ENCODE measurements at places on chromosomes 7 and 10.

DNA sequence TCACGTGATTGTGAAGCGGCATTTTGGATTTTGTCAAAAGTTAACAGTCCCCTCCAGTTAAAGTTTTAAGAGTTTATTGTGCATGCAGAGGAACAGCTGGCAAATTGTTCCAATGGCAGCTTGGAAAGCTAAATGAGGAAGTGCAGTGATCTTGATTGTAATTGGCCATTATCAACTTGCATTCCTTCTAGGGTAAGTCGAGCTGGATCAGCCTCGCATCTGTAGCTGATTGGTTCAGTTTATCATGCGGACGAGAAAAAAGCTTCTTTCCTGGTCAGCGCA is 566 bp downstream of the ZNF789 start:
- DNase-seq: peak; percentile 69

- DNase-seq: no peak
Observed at GRCh38 chr7:20304366-20304765, 26.3 kb upstream of the ITGB8 start.

DNA sequence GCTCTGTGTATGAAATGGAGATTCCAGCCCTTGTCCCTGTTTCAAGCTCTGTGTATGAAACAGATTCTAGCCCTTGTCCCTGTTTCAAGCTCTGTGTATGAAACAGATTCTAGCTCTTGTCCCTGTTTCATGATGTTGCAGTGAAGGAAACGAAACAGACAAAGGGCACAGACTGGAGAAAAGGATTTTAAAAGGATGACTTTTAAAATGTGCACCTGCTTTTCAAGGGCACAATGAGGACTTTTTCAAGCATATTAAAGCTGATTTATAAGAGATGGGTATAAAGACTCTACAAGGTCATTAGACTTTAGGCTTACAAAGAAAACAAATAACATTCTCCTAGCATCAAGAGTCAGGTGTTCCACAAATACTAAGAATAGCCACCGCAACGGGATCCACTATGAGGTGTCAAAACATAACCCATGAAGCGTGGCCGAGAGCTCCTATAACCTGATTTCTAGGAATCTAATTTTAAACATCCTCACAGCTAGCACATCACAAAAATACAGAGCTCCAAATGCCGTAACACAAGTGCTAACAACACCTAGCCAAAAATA is 29.0 kb downstream of the DIP2C start:
- no peak for DNase-seq

GRCh38 chr7:117489911-117490310 is 10.1 kb downstream of the CFTR start:
- DNase-seq: no peak

DNA sequence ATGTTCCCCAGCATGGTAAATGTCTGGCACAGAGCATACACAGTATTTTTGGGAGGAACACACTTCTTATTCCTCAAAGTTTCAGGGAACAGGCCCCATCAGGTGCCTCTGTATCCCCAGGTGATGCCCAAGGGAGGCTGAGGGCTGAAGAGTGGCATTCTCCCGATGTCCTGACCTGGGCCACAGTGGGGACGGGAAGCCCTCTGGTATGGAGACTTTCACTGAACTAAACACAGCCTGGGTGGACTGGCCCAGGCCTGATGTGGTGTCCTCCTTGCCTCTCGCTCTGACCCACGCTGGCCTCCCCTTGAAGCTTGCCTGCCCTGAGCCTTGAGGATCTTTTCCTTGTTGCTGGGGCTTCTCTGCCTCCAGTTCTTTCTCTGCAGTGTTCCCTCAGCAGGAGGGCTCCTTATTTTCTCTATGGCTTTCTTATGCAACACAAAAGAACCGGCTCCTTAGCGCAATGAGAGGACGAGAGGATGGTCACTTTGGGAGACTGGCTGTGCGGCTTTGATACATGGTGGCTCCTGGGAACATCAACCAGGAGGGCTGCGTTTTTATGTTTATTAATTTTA is 157.5 kb upstream of the TNS3 start:
- DNase-seq: no peak

DNA sequence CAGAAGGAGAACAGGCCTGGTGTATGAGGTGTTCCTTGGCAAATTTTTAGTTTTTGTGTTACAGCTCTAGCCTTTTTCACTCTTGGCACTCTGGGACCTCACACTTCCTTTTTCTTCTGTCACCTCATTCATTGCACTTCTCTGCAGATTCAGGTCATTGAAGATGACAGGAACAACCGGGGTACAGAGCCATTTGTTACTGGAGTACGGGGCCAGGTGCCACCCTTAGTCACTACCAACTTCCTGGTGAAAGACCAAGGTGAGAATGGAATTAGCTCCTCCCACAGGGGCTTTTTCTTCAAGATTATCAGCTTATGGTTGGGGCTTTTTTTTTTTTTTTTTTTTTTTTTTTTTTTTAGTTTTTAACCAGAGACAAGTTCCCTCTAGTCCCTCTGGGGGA is 18.5 kb upstream of the CHCHD1 start:
- no peak for DNase-seq

- no peak for DNase-seq
Observed at GRCh38 chr7:133836666-133837065, 290.5 kb upstream of the LRGUK start.

DNA sequence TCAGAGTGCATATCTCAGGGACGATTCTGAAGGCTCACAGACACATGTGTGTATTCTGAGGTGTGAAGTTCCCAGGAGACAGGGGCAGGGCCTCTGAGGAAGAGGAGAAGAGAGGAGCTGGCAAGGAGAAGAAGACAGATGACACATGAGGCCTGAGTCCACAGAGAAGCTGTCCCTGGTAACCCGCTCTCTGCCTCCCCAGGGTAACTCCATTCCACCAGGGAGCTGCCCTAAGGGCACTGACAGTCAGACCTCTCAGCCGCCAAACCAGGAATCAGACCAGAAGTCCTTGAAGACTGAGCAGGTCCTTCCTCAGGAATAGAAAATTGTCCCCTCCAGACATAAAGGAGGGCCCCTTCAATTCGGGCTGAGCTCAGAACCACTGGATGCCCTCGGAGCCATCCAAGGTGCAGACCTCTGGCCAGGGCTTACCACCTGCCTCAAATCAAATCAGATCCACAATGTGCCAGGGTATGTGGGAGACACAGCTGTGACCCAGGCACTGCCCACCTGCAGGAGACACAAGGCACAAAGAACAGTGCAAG is 57.4 kb downstream of the TLL2 start:
- DNase-seq: no peak

DNA sequence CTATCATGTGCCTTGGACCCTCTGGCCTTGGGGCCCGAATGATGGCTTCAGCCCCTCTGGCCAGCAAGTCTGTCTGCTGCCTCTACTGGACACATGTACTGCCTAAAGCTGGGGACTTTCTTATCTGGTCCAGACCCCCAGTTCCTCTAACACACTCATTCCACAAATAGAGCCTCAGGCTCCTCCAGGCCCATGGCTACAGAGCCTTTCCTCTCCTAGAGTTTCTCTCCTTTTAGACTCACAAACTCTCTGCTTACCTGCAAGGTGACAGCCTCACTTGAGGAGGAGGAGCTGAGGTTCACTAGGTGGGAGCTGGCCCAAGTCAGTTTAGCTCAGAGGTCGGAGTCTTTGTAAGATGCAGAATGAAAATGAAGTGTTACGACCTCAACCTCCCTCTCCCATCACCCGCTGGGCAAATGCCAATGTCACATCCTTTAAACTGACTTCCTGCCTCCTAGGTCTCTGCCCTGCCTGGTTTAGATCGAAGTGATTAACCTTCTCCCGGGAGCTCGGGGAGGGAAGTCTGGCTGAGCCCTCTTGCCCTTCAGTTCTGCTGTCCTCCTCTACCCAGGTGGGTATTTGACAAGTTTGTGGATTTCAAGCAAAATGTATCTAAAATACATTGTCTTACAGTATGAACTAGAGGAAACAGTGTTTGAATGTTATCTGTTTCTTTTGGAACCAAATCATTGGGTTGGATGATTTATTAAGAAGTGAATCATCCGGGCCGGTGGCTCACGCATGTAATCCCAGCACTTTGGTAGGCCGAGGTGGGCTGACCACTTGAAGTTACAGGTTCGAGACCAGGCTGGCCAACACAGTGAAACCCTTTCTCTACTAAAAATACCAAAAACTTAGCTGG is 71.9 kb upstream of the TNS3 start:
- DNase-seq: no peak

DNA sequence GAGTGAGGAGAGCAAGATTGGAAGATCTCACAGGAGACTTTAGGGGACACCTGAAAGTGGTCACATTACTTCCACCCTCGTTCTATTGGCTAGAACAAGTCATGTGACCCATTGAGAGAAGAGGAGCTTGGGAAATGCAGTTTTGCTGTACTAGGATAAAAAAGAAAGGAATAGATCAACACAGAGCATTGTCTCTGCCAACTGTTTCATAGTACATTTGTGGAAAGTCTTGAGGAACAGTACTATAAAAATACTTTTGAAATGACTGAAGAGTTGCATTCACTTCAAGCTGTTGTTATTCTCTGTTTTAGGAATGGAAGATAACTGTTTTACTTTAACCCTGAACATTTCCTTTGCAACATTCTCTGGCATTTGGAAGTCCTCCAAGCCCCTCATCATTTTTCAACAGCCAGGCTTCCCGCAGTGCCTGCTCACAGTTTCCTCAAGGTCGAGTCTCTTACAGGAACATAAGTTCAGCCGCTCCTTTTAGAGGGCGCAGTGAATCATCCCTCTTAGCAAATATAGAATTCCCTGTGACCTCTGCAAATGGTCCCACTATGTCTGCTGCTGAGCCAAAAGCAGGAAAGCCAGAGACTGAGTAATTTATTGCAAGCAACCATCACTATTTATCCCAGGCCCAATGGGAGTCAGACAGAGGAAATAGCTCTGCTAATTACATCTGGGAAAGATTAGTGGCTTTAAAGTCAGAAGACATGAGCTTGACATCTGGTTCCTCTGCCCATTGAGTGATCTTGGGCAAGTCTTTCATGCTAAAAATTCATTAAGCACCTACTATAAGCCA is 40.7 kb downstream of the MRPL32 start:
- no peak for DNase-seq

DNA sequence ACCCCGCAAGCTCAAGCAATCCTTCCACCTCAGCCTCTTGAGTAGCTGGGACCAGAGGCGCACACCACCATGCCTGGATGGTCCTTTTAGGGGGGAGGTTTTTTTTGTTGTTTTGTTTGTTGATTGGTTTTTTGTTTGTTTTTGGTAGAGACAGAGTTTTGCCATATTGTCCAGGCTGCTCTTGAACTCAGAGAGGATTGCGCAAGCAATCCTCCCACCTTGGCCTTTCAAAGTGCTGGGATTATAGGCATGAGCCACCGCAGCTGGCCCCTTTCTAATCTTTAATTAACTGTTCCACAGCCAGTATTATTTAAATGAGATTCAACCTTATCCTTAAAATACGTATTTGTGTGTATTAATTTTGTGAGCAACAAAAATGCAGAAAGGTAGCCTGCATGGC is 65.8 kb downstream of the SLC13A1 start:
- no peak for DNase-seq

GRCh38 chr10:95253686-95254085 is 37.1 kb downstream of the PDLIM1 start:
- no peak for DNase-seq

DNA sequence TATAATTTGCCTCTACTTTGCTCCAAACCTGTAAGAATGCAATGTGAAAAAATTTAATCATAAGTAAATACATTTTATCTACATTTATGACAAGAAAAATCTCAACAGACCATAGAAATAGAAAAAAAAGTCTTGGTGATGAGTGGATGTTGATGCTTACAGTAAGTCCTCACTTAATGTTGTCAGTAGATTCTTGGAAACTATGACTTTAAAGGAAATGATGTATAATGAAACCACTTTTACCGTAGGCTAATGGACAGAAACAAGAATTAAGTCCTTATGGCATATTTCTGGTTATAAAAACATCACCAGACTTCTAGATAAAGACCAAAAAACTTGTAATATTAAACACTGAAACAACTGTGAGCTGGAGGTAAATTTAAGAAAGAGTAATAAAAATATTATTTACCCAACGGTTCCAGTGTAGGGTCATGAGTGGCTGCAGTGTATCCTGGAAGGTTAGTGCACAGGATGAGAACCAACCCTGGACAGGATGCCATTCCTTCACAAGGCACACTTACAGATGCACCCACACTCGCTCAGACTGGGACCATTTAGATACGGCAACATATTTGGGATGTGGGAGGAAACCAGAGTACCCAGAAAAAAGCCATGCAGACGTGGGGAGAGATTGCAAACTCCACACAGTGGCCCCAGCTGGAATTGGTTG is 76.3 kb downstream of the GLCCI1 start:
- no peak for DNase-seq

DNA sequence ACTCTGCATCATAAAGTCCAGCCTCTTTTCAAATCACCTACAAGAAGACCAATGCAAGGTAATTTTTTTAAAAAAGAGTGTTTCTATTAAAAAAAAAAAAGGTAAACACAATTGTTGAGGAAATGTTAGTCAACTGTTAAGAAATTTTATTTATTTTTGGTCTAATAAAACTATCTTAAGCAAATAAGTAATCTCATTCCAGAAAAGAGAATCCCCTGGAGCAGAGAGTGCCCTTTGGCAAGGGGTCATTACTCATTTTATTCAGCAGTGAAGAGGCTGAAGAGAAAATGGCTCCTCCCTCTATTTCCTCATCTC is 63.4 kb upstream of the GSDME start:
- DNase-seq: no peak

DNA sequence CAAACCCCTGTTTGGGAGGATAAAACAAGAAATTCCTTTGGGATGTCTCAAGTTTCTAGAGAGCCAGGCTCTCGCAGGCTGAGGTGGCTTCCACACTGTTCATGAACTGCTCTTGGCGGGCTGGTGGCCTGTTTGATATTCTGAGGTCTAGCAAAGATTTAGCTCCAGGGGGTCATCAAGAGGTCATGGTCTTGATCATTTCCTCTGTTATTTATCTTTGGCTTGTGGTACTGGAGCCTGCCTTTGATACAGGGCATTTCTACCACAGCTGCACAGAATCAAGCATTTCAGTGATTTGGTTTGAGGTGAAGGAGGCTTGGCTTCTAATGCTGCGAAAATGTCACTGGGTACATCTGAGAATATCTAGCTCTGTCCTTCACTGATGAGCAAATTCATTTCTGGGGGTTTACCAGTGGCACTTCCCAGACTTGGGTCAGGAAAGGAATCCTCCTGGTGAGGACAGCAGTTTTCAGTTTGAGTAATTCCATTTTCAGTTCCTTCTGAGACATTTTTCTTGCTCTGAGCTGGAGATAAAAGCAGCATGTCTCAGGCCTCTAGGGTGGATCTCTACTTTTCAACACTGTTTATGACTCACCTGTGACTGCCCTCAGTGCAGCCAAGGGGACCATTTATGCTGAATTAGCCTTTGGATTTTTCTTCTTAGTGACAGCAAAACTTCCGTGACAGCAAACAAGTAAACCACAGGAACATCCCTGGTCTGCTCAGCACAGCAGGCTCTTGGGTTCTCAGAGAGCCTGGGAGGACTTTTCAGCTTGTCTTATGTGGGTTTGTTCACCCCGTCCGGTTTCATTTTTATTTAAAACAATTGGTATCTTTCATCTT is 312.0 kb downstream of the RNLS start:
- DNase-seq: peak; percentile 59

- no peak for DNase-seq
Observed at GRCh38 chr10:82392533-82392932, 517.5 kb downstream of the NRG3 start.

Data from GM10248 (cell line).